Kidney glomerular epithelial cell (primary cell): ENCODE measurements at places on chromosomes 6 and 20.

DNA sequence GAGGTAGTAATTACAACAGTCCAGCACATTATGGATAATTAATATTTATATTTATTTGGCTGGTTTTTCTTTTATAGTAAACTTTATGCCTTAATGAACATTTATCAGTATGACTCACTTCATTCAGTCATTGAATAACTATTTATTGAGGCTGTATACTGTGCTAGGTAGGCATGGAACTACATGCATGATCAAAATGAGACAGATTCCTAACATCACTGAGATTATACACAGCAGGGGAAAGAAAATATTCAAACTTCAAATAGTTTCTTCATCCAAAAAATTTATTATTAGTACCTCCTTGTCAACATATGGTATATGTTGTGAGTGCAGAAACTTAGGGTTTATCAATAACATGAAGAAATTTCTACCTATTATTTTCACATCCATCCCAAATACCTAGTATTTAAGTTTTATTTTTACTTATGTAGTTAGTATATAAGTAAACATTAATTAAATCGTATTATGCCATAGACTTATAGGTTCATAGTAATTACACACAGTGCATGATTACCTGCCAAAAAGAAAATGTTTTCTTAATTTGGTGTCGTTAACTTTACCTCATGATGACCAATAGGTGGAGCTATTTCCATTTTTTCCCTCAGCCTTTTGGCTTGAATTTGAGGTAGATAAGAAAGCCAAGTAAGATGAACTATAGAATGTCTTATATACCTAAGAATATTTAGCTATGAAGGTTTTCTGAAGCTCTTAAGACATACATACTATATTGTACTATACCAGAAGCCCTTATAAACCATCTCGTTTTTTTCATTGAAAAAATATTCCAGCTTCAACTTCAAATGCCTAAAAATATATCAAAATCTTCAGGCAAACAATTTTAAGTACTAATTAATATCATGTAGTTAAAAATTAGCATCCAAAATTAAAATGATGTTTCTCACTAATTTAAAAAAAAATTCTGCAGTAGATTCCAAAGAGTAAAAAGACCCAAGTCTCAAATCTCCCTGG, 12.5 kb upstream of the TMEM30A start:
- peak; percentile 70 for DNase-seq

GRCh38 chr6:167750956-167751358, 75.8 kb upstream of the AFDN start:
- no peak for DNase-seq

DNA sequence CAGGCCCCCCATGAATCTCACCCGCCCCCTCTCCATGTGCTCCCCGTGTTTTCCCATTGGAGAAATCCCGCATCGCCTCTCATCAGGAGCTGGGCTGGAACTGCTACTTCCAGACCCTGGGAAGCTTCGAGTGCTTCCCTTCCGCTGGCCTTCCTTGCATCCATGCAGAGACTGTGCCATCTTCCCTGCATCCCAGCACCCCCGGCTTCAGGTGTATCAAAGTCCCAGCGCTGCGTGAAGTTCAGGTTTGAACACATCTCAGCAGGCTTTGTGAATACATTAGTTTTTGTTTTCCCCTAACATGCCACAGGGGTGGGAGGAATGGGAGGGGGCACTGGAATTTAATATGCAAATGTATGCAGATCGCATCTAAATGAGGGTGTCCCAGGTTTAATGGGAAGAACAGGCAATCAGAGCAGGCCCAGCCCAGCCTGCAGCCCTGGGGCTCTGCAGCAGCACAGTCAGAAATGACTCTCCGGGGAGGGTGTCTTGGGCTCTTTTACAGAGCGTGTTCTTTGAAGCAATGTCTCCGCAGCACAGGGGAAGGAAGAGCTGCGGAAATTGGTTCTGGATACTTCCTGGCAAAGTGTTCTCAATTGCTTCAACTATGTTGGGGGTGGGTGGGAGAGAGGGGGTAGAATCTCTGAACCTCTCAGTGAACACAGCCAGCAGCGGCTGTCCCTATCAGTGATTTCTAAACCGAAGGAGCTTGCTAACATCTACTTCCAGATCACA, 8.3 kb upstream of the MMP9 start:
- no peak for DNase-seq

DNA sequence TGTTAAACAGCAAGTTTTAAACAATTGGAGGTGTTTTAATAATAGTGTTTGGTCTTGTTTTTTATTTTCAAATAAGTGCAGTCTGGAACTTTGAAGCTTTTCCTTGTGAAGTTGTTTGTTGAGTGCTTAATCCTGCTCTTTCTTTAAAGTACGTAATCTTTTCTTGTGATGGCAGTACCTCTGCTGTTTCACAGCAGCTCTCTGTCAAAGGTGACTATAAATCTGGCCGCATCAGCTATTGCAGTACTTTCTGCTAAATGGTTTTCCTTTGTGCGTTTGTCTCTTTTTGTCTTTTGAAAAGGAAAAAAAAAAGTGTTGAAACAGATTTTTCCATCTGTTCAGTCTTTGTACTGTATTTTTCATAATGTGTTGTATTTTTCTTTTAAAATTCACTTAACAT, 12.7 kb downstream of the STXBP5 start:
- no peak for DNase-seq

GRCh38 chr20:44541992-44542391, 20.1 kb upstream of the SERINC3 start:
- no peak for DNase-seq

DNA sequence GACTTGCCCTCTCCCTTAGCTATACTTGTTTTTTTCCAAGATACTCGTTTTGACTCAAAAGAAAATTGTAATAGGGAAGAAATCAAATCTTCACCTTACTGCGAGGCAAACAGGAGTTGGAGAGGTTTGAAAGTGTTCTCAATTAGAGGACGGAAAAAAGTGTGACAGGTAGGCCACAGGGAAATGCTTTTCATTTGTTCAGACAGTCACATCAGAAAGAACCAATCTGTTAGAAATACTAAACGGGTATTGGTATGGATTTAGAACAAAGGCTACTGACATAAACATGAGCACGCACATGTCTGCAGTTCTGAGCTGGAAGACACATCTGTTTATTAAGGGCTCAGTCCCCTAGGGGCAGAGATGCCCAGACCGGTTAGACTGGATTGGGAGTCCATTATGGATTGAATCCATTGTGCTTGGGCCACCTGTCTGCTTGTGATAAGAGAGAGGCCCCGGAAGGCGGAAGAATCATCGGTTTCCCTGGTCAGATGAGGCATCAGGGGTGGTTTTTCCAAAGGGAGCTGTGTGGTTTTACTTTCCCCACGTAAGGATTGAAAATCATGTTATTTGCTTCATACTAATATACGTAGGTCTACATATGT, 220.9 kb upstream of the MYLIP start:
- DNase-seq, result no peak

- peak; percentile 7 for DNase-seq
Observed at GRCh38 chr6:44001318-44002066, 125.8 kb downstream of the MRPL14 start.

GRCh38 chr6:113375950-113376846, 480.9 kb upstream of the MARCKS start:
- DNase-seq, result peak; percentile 21

GRCh38 chr20:14055127-14055742, 59.9 kb downstream of the MACROD2 start:
- peak; percentile 64 for DNase-seq

DNA sequence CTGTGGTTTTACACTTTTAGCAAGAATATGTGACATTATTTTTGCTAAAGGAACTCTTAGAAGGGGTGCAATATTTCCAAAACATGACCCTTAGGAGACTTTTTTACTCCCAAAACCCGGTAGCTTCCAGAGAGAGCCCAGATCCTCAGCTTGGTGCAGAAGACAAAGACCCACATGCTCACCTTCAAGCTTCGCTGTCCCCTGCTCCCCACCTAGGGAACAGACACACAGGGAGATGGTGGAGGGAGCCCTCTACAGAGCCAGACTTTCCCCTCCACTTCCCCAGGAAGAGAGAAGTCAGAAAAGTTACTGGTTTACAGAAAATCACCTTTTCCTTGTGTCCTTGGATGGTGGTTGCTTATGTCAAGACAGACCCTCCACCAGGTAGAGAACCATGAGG, 5.0 kb downstream of the CST4 start:
- no peak for DNase-seq

DNA sequence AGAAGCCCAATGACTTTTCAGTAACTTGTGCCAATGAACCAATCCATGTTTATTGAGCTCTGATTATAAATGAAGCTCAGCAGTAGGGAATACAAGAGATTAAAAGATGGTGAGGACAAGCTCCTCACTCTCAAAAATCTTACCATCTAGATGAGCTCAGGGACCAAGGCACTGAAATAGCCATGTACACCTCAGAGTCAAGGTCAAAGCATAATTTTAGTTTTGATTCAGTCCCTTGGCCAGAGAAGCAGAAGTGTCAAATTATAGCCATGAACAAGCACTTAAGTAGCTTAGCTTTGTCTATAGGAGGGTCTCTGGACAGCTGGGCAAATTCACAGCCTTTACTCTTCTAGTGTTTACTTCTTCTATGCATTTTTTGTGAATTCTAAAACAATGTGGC, 131.0 kb upstream of the DTNBP1 start:
- no peak for DNase-seq

- DNase-seq, result no peak
Observed at GRCh38 chr20:13855613-13856012, 70.8 kb downstream of the NDUFAF5 start.

GRCh38 chr6:26521600-26522391, 16.4 kb upstream of the HMGN4 start:
- peak; percentile 79 for DNase-seq

GRCh38 chr20:37931153-37931922, 28.4 kb downstream of the VSTM2L start:
- DNase-seq, result no peak

DNA sequence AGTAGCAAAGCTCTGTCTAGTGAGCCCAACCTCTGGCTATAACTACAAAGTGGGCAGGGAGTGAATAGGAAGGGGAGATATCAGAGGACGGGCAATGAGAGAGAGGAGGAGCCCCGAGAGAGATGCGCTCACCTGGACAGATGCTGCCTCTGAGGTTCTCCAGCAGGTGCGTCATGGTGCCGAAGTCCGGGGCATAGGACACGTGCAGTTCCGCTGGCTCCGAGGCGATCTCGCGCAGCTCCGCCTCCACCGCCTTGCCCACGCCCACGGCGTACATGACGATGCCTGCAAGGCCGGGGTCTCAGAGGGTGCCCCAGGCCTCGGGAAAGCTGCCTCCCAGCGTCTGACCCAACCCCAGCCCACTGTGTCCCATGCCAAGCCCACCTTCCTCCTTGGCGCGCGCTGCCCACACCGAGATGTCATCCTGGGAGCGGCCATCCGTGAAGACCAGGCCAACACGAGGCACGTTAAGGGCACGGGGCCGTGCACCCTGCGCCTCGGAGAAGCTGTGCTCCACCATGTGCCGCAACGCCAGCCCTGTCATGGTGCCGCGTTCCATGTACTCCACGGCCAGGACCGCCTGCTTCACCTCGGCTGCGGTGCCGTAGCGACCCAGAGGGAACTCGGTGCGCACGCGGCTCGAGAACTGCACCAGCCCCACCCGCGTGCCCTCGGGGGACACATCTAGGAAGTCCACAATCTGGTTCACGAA, 8.7 kb upstream of the RBPJL start:
- no peak for DNase-seq

- no peak for DNase-seq
Observed at GRCh38 chr6:167504385-167504961, 179.6 kb downstream of the TTLL2 start.

DNA sequence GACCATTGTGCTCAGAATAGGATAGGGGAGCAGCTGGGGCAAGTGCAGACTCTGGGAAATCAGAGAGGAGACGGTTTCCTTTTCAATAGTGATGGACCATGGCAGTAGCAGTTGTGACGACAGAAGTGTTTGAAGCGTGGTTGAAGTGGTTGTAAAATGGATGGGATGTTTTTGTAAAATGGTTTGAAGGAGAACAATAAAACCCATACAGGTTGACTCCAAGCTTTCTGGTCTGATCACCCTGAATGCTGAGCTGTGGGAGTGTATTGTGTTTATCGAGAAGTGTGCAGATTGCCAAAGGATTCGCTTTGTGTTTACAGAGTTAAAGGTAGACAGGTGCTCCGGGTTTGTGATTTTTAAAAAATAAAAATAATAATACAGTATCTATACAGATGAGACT, 255.2 kb upstream of the SULF2 start:
- no peak for DNase-seq
